ENCODE measurements at places on chromosomes 5 and 9. TPM values are rescaled to one million over a fixed set of nuclear protein-coding genes. Genes with fewer than 3 reads are reported as not detected.

The SPINK6 gene
- not detected for total RNA-seq

The OMD gene
- total RNA-seq = not detected

The CENPK gene
- 2.8 TPM for total RNA-seq

The SPINK4 gene
- total RNA-seq = 1.8 TPM

The SPIN1 gene
- 139 TPM for total RNA-seq

The OTULINL gene
- 0.66 TPM for total RNA-seq

The TTC1 gene
- total RNA-seq = 42.5 TPM

The DIPK1B gene
- total RNA-seq = 0.44 TPM

The MLANA gene
- not detected for total RNA-seq

The CEMIP2 gene
- 607 TPM for total RNA-seq

Data from placental pericyte (primary cell).